ENCODE measurements at places on chromosomes 7 and 10.

DNA sequence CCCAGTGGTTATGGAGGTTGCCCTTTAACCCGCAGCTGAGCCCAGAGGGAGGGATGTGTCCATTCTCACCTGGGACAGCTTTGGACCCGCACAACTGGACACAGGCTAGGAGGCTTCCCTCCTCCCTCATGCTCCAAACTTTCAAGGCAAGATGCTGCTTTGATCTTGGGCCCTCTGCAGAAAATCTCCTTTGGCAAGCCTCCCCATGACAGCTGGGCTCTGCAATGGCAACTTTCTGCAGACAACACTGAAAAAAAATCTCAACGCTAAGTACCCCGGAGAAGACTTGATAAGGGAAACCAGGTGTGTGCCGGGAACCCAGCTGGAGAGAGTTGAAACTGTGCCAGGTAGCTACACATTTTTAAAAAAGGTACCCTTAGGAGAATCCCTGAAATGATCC, 610.1 kb downstream of the LRMDA start:
- no peaks in the 10 kb centered on the region for H3K27me3 ChIP-seq
- no peaks in the 10 kb centered on the region for H3K36me3 ChIP-seq
- no peak for DNase-seq
- H3K4me3 ChIP-seq = no peak overlapping the region
- H3K4me1 ChIP-seq = no peaks in the 10 kb centered on the region

- H3K4me3 ChIP-seq = no peak overlapping the region
- DNase-seq = no peak
- H3K27me3 ChIP-seq = no peaks in the 10 kb centered on the region
Observed at GRCh38 chr7:45663965-45664633, 89.9 kb downstream of the ADCY1 start.

- H3K4me3 ChIP-seq = peak within 1 kb of the TSS; percentile 81
- H3K4me1 ChIP-seq = peaks cover 22% of the 10 kb centered on the region
- peak; percentile 43 for DNase-seq
- peaks cover 6% of the 10 kb centered on the region for H3K27me3 ChIP-seq
Observed at GRCh38 chr7:44103923-44104859, at the start of gene AEBP1. Gene AEBP1, plus strand, starts transcription at chr7:44104345. Its CDS starts 321 bp downstream, at chr7:44104666.

GRCh38 chr7:43884209-43884608, 14.9 kb upstream of the MRPS24 start:
- H3K4me3 ChIP-seq = no peak overlapping the region
- no peak for DNase-seq

DNA sequence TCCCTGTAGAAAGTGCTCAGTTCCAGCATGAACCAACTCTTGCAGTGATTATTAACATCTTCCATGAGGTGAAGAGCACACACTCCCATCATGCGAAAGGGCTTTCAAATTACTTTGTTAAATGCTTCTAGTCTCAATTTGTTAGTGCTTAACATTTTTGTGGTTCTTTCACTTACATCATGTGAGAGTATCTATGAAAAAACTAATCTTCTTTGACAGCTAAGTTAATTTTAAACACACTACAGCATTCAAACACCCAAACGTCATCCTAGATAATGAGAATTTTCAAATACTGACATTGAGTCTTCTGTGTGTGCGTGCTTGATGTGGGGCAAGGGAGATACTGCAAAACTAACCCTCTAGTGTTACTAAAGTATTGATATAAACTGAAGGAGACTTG, 84.8 kb downstream of the ETV1 start:
- no peaks in the 10 kb centered on the region for H3K27me3 ChIP-seq
- no peak for DNase-seq
- peaks cover 18% of the 10 kb centered on the region for H3K4me1 ChIP-seq
- no peak overlapping the region for H3K4me3 ChIP-seq
- H3K36me3 ChIP-seq = no peaks in the 10 kb centered on the region
- no peak overlapping the region for H3K27ac ChIP-seq

DNA sequence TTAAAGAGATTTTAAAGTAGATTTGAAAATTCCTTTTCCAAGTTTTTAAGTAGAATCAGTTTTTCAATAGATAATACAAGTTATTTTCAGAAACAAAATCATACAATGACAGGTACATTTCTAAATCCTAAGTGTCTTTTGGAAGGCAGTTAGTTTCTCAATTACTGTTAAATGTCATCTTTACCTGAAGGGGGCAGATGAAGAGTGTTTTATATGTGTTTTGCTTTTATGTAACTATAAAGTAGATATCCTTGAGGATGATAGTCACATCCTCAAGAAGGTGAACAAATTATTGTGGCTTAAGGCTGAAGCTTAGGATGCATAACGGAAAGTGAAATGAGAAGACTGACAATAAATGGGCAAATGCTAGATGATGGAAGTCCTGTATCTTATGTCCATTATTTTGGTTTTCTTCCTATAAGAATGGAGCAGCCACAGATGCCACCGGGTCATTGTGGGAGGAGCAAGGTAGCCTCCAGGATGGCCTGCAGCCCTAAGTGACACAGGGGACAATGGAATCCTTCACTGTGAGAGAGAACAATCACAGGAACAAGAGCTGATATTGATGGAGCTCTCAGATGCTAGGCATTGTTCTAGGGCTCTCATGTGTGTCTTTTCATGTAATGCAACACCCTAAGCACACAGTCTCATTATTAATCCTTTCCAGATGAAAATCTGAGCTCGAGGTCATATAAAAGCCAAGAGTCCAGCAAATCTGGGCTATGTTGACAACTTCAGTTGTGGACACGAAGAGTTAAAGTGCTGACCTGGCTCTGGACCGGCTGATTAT, 14.1 kb upstream of the MKX start:
- no peak overlapping the region for H3K4me3 ChIP-seq
- H3K27ac ChIP-seq = no peak overlapping the region
- no peaks in the 10 kb centered on the region for H3K36me3 ChIP-seq
- H3K4me1 ChIP-seq = no peaks in the 10 kb centered on the region
- DNase-seq = no peak

- H3K4me1 ChIP-seq = peaks cover 6% of the 10 kb centered on the region
- DNase-seq = no peak
- H3K4me3 ChIP-seq = peak overlapping the region; percentile 30
- no peak overlapping the region for H3K27ac ChIP-seq
- H3K27me3 ChIP-seq = peaks cover 2% of the 10 kb centered on the region
Observed at GRCh38 chr10:132066186-132066585, 440 bp downstream of the JAKMIP3 start.

DNA sequence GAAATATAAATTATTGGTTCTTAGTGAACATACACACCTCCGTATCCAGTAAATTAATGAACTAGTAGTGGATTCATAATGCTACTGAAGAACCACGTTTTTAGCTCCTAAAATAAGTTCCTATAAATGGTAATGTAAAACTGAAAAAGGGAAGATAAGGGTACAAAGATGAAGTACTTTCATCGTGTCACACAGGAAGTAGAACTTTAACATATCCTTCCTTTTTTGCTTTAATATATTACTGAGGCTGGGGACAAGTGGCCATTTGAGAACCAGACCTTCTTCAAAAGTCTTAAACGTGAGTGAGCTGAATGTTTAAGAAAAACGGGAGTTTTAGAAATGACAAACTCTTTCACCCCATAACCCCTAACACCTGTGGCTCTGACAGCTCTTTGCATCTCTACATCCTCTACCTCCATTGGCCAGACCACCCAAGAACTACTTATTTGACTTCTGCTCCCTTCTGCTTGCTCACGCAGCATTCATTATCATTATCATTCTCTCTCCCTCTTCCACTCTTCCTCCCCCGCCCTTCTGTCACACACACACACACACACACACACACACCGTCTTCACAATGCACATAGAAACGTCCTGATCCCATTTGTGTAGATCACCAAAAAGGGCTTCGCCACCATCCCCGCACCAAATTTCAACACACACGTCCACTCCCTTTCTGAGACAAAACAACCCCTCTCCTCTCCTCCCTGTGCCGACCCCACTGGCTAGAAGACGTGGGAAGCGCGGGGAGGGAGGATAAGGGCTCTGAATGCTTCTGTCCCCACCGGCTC, 677 bp downstream of the SKAP2 start:
- DNase-seq = peak; percentile 7
- H3K4me1 ChIP-seq = peaks cover 22% of the 10 kb centered on the region
- peak overlapping the region; percentile 84 for H3K27ac ChIP-seq
- H3K36me3 ChIP-seq = peaks cover 7% of the 10 kb centered on the region

DNA sequence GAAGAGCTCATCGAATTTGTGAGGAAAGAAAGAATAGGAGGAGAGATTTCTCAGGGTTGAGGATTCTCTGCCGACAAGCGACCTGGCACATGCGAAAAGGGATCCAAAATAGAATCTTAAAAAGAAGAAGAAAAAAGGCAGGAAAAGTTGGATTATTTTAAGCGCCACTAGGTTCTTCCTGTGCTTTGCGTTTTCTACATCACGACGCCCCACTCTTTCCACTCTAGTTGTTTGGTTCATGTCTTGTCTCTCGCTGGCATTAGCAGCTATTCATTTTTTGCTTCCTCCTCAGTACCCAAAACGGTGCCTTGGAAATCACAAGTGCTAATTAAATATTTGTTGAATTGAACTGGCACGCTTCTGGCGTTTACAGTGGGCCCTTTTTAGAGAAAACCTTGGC, 674 bp upstream of the FRA10AC1 start:
- peaks cover 2% of the 10 kb centered on the region for H3K27me3 ChIP-seq
- H3K4me1 ChIP-seq = peaks cover 35% of the 10 kb centered on the region
- DNase-seq = peak; percentile 6
- H3K27ac ChIP-seq = no peak overlapping the region
- no peak overlapping the region for H3K4me3 ChIP-seq

Data from activated naive CD8-positive, alpha-beta T cell treated with anti-CD3 and anti-CD28 coated beads, Interleukin-2, amount 50 U/mL, for 24 hours (primary cell).